Activated naive CD4-positive, alpha-beta T cell treated with anti-CD3 and anti-CD28 coated beads, Interleukin-2, amount 50 U/mL, for 16 hours (primary cell): ENCODE measurements at places on chromosomes 1 and 21.
A peak's percentile ranks its signal among the peaks of the same experiment; 100 is the strongest.

DNA sequence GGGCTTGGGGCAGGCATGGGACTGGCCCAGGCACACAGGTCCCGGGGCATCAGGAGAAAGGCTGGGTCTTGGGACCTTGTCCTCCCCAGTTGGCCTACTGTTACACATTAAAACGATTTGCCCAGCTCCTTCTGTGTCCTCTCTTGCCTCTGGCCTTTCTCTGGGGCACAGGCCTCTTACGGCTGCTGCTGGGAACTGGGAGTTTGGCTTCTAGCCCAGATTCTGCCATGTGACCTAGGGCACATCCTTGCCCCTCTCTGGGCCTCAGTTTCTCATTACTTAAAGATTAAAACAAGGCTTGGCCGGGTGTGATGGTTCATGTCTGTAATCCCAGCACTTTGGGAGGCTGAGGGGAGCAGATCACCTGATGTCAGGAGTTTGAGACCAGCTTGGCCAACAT is 14.0 kb downstream of the KDF1 start:
- no peak for DNase-seq

DNA sequence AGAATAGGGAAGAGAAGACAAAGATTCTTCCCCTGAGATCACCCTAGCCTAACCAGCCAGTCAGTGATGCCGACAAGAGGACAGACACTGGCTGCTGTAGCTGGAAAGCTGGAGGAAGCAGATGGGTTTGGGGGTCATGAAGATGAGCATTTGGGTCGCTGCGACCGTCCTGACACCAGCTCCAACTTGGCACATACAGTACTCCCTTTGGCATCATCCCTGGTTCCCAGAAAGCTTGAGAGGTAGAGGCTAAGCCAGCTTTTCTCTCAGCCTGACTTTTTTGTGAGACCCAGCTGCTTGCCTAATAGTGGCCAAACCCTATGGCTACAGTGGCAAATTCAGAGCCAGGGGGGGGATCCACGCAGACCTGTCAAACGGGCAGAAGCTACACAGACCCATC is 43.0 kb upstream of the IKBKE start:
- DNase-seq: no peak

GRCh38 chr1:28966617-28967016 is 52.2 kb downstream of the EPB41 start:
- DNase-seq: no peak

GRCh38 chr1:232248276-232248820 is 381.6 kb downstream of the SIPA1L2 start:
- no peak for DNase-seq

DNA sequence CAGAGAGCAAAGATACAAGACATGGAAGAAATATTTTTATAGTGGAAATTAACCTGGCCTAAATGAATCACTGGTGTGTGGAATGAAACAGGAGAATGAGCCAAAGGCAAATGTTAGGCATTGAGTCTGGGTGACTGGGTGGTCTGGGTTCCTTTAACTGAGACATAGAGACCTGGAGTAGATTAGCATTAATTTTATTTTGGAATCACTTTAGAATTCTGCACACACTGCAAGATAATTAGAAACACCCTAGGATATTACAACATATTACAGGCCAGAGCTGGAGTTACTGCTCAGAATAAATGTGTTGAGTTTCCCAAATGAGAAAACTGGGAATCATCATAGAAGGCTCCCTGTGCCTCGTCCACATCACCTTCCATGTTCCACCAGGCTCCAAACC is 85.5 kb downstream of the PLPPR5 start:
- DNase-seq: no peak

- DNase-seq: no peak
Measured at GRCh38 chr1:243501002-243501401, 245.2 kb downstream of the SDCCAG8 start.

GRCh38 chr1:241423541-241424479 is 66.8 kb upstream of the RGS7 start:
- no peak for DNase-seq

GRCh38 chr1:70567167-70567566 is 156.1 kb downstream of the CTH start:
- no peak for DNase-seq

DNA sequence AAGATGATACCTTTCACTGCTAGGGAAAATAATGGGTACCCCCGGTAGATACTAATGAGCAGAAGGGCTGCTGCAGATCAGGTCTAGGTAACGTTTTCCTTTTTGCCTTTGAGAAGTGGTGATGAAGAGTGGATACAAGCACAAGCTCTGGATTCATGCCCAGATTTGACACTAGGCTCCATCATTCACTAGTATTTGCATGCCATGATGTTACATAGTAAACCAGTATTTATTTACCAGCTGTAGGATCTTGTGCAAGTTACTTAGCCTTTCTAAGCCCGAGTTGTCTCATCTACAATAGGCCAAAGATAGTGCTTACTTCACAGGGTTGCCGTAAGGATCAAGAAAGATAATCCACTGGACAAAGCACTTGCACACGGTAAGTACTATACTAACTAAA is 14.2 kb downstream of the PTPN14 start:
- no peak for DNase-seq

DNA sequence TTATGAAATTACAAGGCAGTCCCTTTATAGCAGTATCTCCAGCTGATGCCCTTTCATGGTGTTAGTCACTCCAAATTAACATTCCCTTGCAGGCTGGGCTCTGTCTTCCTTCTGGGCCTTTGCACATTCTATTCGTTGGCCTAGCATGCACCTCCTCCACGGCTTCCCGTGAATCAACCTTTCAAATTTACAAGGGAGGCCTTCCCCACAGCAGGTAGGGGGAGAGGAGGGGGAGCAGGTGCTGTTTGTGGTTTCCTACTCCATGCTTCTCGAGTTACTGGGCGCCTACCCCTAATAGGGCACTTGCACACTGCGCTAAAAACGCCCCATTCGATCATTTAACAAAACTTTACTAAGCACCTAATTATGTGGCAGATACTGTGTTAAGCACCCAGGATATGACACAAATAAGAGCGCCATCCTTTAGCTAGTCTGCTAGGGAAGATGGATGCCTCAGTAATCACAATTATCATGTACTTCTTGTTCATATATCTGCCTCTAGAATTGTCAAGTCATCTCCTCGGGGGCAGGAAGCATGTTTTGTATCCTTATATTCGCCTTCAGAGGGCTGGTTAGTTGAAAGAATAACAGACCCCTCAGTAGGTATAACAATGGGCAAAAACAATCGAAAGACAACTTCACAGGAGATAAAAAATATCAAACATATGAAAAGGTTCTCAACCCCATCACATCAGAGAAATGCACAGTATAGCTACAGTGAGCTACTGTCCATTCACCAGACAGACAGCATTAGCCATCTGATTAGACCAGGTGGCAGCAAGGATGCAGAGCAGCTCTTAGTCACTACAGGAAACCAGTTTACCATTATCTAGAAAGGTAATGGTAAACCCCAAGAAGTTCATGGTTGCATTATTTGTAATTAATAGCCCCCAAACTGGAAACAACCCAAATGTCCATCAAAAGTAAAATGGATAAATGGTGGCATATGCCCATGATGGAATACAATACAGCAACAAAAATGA is 1.7 kb upstream of the ADAR start:
- peak; percentile 60 for DNase-seq

DNA sequence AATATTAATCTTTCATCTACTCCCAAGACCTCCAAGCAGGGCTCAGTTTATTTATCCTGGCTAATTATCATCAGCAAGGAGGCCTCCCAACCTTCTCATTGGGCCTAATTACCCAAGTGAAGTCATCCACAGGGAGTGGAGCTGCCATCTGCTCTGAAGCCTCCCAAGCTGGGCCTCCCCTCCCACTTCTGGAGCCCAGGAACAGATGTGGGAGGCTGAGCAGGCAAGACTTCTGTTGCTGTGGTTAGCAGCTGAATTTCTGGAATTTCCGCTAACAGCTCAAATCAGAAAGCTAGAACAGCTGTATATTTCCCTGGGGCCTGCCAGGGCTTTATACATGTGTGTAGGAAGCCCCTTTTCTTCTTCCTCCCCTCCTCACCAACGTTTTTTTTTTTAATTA is 127.5 kb downstream of the UCK2 start:
- DNase-seq: no peak

- DNase-seq: no peak
Measured at GRCh38 chr1:156111355-156111962, 3.1 kb upstream of the LMNA start.

- DNase-seq: no peak
Measured at GRCh38 chr1:211548321-211549091, 30.5 kb downstream of the SLC30A1 start.

- no peak for DNase-seq
Measured at GRCh38 chr1:246428542-246429308, 78.4 kb downstream of the SMYD3 start.

DNA sequence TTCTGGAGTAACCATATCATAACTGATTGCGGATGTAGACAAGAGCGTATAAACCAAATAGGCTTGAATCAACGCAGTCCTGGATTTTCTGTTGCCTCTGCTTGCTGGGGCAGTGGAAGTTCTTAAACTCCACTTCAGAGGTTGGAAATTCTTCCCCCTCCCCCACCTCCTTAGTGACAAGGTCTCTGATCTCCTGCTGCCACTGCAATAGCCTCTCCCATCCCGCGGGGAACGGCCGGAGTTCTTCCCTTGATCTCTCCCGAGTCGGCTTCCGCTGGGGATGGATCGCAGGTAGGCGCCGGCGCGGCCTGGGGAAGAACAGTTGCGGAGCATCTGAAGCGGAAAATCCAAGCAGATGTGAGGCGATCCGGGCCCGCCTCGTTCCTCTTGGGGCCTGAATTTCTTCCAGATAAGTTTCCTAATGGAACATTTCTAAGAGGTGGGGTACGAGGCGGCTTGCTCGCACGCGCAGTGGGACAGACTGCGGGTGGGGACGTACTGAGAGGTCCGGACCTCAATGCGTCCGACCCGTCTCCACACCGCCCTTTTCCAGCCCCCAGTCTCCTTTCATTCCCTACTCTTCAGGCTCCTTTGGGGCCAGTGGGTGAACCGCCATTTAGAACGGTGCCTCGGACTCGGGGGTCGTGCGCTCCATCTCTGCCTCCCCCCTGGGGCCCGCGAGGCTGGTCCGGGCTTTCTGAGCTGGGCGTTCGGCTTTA is 3.1 kb upstream of the SIM2 start:
- DNase-seq: no peak

DNA sequence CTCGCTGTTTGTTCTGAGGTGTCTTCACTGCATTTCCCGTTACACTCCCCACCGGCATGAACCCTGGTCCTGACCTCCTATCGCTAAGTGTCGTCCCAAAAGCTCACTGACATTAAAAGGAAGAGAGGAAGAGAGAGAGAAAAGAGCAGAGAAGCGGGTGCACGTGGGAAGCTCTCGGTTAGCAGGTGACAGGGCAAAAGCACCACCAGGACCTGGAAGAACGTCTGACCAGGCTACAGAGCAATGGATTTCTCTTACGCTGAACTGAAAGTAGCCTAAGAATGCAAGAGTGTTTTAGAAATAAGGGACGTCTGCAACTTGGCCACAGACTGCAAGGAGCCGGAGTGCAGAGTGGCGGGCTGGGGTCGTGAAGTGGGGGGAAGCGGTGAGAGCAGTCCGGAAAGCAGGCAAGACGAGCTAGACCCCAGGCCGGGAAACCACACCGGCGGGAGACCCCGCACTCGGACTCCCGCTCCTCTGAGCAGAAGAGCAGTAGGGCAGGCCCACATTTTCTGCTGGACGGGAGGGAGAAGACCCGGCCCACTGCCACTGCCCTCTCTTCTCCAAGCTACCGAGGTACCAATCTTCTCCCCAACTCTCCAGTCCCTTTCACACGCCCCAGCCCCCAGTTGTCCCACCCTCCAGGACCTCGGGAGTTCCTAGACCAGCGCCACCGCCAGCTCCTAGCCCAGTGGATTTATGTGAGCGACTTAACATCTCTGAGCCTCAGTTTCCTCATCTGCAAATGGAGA is 8.3 kb upstream of the MPZL1 start:
- DNase-seq: peak; percentile 18

DNA sequence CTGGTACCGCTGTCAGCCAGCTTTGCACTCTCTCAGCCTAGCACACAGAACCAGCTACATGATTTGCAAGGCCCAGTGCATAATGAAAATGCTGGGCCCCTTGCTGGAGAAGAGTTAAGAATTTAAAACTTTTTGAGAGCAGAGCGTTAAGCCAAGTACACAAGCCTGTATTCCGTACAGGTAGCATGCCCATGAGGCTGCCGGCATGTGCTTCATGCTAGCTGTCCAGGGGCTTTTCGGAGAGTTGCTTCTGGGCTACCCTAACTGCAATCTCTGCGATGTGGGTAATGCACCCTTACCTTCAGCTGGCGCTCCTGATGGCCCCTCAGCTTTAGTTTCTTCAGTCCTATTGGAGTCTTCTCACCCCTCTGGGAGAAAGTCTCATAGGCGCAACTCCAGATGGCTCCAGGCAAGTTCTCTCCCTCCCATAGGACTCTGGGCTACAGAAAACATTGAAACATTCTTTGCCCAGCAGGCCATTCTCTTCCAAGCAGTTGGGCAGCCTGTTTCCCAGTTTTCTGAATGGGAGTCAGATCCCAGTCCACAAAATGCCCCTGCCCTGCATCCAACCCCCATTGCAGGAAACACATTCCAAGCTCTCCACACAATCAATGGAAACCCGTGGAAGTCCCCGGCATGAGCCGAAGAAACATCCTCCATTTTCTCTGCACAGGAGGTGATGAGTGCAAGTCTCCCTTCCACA is 5.7 kb upstream of the AKT3 start:
- no peak for DNase-seq

DNA sequence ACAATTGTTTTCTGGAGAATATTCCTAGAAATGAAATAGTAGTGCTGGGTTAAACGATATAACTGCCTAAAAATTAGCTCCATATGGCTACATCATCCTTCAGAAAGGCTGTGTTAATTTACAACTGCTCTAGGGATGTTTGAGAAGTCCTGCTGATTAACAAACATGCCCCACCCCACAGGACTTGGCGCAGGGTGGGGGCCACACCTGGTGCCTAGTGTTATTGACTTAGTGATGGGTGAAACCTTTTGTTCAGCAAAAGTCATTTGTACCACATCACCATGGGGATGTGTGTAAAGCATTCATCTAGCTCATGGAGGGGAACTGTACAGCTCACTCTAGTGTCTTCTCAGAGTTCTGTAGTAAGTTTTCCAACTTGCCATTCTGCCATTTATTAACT is 492.8 kb downstream of the CAMTA1 start:
- DNase-seq: no peak
